ENCODE measurements at places on chromosomes 16 and 17.

GRCh38 chr16:12354296-12354833 lies 377.8 kb downstream of the SNX29 start:
- no peak for DNase-seq

DNA sequence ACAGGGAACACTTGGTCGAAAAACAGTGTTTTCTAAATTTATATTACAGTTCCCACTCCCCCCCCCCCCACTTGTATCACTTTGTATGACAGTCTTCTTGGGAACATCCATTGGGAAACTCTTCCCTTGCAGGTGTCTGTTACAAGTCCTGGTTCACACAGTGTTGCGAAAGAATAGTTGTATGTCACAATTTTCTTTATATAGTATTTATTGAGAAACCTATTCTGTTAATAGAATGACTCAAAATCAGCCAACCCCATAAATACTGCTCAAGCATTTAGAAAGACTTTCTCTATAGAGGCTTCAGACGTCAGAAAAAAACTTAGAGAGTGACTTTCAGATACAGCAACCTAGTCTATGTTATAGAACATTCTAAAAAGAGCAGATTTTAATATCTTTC lies 414.4 kb downstream of the WWOX start:
- DNase-seq, result no peak

DNA sequence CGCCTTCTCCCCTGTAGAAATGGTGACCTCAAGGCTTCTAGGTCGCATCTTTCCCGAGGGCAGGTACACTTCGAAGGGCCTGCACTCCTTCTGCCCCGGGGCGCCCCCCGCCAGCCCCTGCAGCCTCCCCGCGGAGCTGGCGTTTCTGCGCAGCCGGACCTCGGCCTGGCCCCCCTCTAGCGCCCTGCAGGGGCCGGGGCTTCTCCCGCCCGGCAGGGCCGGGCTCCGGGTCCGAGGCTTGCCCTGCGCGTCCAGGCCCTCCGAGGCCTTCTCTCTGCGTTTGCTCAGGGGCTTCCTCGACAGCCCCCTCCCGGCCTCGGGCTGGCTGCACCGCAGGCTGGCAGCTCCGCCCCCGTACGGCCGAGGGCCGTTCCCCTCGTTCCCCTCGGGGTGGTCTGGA lies 2.1 kb downstream of the MEFV start:
- no peak for DNase-seq

DNA sequence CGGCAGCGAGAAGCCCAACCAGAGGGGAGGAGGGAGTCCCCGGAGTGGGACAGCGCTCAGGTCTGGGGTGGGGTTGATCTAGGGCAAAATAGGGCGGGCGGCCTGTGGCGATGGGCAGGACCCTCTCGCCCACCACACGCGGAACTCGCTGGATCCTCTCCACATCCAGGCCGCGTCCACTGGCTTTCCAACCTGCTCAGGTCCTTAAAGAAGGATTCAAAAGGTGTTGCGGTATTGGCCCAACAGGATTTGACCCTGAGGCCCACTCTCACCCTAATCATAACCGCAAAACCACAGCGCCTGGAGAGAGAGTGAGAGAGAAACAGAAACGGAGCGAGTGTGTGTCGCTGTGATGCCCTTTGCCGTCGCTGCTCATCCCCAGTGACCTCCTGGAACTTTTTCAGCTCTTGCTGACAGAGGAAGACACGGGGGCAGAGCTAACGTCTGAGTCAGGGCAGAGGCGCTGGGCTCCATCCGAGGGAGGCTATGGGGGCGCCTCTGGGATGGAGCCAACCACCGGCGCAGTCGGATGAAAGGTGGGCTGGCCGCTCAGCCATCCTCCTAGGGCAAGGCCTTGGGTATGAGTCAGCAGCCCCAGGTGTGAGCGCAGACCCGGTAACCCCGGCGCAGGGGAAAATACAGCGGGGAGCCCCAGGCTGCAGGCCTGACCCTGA lies 16.7 kb upstream of the OR1F1 start:
- DNase-seq, result no peak

GRCh38 chr16:57897053-57897784 lies 73.7 kb downstream of the CNGB1 start:
- no peak for DNase-seq

DNA sequence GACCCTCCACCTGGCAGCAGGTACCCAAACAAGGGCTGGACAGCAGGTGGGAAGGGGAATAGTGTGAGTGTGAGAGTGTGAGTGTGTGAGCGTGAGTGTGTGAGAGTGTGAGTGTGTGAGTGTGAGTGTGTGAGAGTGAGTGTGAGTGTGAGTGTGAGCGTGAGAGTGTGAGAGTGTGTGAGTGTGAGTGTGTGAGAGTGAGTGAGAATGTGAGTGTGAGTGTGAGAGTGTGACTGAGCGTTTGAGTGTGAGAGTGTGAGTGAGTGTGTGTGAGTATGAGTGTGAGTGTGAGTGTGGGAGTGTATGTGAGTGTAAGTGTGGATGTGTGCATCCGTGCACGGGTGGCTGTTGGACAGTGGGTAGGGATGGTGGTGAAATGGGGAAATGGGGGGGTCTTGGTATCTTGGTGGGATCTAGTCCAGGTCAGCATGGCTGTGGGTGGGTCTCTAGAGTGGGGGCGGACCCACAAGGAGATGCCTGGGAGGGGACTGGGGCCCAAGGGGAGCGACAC lies 408 bp downstream of the ADGRG1 start:
- no peak for DNase-seq

DNA sequence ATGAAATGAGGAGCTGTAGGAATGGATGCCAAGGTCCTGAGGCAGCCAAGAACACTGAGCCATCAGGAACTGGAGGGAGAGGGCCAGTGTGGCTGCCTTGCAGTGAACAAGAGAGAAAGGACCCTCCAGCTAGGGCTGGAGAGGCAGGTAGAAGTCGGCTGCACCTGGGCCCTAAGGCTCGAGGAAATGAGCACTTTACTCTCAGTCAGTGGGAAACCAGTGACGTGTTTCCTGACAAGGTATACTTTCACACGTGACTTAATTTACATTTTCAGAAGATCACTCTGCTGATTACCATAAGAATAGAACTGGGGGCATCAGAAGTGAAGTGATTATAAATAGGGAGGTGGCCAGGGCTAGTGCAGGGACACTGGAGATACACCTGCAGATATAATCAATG lies 115.2 kb downstream of the C17orf67 start:
- no peak for DNase-seq

- DNase-seq, result no peak
These were observed 6.4 kb downstream of the ST6GALNAC2 start for GRCh38 chr17:76579281-76579680.

DNA sequence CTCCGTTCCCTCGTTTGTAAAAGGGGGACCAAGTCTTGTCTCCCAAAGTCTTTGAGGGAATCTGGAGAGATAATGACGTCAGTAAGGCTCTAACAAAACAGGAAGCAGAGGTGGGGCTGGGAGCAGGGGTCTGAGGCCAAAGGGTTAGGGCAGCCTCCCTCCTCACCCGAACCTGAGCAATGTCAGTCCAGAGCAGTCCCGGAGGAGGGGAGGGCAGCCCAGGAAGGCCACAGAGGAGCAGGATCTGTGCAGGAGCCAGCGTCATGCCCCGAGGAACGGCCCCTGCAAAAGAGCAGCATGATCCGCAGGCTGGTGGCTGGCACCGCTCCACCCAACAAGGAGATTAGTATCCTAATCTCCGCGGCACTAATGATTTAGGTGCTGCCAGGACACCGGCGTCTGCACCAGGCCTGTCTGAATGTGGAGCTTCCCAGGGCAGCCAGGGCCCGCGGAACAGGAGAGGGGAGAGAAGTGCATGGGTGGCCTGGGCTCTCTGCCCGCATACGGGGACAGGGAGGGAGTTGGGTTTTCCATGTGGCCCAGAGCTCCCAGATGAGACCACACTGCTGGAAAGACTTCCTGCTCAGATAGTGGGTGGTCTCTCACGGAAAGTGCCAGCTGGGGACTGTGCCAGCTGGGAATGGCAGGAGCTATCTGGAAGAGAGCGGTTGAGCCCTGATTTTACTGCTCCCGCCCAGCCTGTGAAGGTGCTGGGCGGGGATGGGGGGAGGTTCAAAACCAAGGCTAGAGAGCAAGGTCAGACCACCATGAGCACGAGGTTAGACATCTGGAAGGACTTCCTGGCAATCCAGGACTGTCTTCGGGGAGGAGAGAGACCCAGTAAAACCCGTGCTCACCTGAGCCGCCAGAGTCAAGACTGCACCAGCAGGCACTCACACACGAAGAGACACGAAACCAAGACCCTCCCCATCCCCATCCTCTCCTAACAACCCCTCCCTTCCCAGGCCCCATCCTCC lies 11.0 kb upstream of the KRT17 start:
- peak; percentile 61 for DNase-seq

GRCh38 chr17:72654706-72655105 lies 437.8 kb downstream of the SLC39A11 start:
- no peak for DNase-seq

GRCh38 chr16:54822492-54822891 lies 108.2 kb upstream of the IRX5 start:
- no peak for DNase-seq

GRCh38 chr17:60060474-60060873 lies 18.2 kb downstream of the HEATR6 start:
- DNase-seq, result no peak

- DNase-seq, result no peak
These were observed 17.5 kb downstream of the ALOX15B start for GRCh38 chr17:8056232-8056975.

DNA sequence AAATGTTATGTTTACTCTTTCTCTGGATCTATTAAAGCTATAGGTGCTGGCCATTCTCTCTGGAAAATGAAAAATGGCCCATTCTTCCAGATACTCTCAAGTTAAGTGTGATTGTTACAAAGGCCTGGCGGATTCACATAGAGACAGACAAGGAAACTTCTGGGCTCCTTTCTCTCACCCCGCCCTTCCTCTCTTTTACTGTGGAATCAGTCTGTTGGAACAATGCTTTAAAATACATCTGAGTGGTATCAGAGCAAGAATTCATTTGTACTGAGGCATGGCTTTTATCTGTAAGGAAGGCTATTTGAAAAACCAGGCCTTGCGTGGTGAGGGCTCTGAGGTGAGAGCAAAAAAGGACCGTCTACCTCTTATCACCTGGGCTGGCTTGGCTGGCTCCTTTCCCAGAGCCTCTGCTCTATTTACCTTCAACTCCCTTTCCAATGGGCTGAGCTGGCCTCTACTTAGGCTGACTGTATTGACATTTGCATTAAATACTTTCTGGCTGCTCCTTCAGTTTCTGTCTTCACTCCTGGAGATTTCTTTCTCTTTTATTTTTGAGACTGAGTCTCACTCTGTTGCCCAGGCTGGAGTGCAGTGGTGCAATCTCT lies 274.0 kb downstream of the PHKB start:
- DNase-seq, result no peak

- DNase-seq, result no peak
These were observed 103.0 kb upstream of the CDH13 start for GRCh38 chr16:82523815-82524214.

DNA sequence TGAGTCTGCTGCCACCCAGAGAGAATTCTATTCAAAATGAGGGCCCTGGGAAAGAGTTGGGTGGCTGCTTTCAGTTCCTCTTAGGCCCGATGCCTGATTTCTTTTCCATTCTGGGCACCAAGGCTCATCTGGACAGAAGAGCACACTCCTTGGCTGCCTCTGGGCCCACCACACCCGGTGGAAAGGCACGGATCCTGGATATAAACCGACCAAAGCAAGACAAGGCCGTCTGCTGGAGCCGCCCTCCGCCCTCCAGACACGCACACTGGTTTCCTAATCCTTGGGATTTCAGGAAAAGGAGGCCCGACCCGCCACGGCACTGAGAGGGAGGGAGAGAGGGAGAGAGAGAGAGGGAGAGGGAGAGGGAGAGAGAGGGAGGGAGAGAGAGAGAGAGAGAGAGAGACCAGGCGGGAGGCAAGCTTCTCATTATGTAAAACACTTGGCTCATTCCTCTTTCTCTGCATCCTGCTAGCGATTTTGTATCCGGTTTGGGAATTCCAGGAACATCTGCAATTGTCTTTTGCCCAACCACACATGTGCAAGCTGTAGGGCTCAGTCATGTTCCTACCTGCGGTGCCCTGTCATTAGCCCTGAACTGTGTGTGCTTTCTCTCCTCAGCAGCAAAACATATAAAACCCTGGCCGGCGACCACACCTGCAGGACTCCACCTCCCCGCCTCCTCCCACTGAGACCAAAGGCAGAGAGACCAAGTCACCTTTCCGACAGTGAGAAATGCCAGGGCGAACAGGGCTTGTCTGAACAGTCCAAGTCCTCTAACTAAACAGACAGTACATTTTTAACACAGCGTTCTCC lies 347.2 kb downstream of the SOX9 start:
- no peak for DNase-seq

- no peak for DNase-seq
These were observed 8.0 kb upstream of the GNA13 start for GRCh38 chr17:65064452-65065019.

DNA sequence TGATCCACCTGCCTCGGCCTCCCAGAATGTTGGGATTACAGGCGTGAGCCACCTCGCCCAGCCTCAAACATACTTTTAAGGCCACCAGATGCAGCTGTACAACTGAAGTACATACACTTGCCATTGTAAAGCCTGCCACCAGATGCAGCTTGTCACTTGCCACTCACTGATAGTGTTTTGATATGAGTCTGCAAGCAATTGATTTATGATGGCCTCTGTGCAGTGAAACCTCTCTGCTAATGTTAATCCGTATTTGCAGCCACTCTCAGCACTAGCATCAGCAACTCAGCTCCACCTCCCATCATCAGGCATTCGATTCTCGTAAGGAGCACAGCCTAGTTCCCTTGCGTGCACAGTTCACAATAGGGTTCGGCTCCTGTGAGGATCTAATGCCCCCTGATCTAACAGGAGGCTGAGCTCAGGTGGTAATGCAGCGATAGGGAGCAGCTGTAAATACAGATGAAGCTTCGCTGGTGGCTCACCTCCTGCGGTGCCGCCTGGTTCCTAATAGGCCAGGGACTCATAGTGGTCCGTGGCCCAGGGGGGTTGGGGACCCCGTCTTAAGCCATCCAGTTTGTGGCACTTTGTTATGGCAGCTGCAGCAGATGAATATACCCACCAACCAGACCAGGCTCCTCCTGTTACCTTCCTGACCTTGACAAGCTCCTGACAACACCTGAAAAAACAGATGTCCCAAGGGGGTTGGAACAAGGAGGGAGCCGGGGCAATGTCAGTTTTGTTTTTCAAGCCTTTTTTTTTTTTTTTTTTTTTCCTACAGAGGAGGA lies 1.3 kb upstream of the HERPUD1 start:
- peak; percentile 80 for DNase-seq

All from NCI-H524 (cell line).